ENCODE measurements at places on chromosomes 4 and X.

- no peak for DNase-seq
These were observed 204.8 kb upstream of the LDB2 start for GRCh38 chr4:17103231-17103630.

DNA sequence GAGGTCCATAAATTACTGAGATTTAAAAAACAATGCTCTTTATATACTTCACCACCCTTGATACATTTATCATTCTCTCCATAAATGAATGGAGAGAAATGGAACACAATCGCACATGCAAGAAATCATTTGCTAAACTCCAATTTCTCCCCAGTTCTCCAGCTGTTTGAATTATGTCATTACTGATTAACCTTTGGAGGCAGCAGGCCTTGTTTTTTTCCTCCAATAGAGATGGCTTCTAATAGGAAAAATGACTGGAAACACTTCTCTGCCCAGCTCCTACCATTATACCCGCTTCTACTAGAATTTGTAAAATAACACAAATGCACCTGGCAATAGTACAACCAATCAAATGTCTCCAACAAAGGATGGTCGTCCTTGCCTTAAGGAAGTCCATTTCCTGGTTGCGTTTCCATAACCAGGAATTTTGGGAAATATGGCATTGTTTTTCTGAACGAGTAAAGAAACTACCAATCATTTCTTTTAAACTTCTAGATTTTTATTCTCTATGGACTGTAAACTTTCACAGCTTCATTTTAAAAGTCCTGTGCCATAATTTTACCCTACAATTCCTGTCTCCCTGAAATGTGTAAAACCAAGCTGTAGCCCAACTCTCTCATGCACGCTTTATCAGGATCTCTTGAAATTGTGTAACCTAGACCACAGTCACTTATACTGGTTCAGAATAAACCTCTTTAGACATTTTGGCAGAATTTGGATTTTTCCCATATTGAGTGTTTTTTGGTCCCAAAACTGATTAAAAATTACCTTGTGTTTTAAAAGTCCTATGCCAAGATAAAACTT is 60.1 kb downstream of the APBB2 start:
- no peak for DNase-seq

- DNase-seq = no peak
These were observed 357.2 kb upstream of the GATB start for GRCh38 chr4:152117933-152118507.

DNA sequence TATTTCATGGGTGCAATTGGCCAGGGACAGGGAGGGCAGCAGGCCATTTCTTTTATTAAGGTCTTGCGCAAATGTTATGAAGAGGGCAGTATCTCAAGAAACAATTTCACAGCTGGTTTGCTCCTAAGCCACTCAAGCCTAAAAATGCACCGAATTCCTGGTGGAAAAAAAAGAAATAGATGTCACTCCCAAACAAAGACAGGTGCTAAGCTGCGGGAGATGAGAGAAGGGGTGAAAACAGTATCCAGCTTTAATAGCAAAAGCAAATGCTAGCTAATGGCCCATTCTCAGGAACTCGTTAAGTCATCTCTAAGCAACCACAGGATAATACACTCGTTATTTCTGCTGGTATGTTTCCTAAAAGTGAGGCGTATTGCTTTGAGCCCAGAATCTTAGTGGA is 116.4 kb downstream of the ARX start:
- no peak for DNase-seq

DNA sequence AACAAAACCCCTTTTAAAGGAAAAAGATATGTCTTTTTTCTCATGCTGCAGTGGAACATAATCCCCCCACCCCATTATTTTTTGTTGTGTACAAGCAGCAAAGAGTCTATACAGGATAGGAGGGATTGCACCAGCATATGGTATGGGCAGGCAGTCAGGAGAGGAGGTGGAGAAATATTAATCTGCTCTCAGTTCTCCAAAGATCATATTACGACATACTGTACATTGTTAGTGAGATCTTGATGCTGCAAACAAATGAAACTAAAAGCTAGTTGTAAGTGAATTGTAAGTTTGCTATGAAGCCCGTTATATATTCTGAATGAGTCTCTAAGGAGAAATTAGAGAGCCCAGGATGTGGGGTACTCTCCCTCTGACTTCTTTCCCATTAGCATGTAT is 75.3 kb downstream of the RAPGEF2 start:
- no peak for DNase-seq

DNA sequence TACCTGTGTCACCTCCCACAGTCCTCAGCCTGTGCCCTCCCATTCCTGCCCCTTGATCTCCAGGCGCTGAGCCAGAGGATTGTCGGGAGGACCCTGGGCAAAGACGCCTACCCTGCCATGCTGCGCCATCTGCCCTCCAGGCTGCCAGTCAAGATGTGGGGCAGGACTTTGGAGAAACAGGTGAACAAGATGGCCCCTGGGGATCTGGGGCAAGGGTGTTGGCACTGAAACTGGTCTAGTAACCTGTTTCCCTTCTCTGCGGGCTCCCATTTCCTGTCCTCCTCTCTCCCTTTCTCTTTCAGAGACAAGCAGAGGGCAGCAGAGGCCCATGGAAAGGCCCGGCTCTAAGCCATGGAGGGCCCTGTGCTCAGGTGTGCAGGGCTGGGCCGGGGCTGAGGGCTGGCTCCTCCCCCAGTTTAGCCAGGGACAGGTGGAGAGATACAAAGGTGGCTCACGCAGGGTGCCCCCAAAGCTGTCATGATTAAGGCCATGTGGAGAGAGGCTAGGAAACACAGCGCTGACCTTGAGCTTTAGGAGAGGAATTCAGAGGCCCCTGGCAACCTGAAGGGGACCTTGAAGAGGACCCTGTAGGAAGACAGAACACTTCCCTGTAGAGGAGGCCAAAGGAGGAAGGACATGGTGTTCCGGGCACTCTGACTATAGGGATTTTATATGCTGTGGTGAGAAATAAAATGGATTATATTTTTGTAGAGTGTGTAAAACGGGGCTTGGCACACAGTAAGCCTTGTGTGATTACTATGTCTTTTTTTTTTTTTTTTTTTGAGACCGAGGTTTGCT is at the start of gene GLOD5:
Gene GLOD5, plus strand, starts transcription at position 74 of the 798 bp plus-strand sequence. Its CDS starts 44 bp downstream, at position 118.
- no peak for DNase-seq

GRCh38 chrX:20197641-20198210 is 56.1 kb upstream of the EIF1AX start:
- no peak for DNase-seq

GRCh38 chr4:106022454-106022853 is 127.2 kb downstream of the NPNT start:
- no peak for DNase-seq

DNA sequence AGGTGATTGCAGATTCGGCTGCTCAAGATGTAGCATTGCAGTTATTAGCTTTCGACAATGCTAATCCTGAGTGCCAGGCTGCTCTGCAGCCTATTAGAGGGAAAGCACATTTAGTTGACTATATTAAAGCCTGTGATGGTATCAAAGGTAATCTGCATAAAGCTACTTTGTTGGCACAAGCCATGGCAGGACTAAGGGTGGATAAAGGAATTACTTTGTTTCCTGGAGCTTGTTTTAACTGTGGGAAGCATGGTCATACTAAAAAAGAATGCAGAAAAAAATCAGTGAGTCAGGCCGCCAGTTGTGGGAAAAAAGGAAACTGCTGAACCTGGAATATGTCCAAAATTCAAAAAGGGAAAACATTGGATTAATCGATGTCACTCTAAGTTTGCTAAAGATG is 154.9 kb upstream of the TECRL start:
- DNase-seq = no peak

GRCh38 chrX:38968344-38969216 is 167.3 kb downstream of the MID1IP1 start:
- no peak for DNase-seq

DNA sequence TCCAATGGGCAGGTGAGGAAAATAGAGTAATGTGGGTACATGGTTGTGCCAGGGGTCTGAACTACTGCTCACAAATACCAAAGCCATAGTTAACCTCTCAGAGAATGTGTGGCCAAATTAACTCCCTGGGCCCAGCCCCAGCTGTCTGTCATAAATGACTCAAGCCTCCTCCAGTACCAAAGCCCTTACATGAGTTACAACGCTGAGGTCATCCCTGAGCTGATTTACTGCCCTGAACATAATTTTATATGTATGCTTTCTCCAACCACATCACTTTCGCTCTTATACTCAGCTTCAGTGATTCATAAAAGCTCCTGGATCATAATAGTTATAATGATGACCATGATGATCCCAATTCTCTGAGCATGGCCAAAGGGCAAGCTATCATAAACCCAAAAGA is 283.9 kb downstream of the NKX6-1 start:
- DNase-seq = no peak

GRCh38 chr4:12911750-12912358 is 572.3 kb downstream of the RAB28 start:
- no peak for DNase-seq

DNA sequence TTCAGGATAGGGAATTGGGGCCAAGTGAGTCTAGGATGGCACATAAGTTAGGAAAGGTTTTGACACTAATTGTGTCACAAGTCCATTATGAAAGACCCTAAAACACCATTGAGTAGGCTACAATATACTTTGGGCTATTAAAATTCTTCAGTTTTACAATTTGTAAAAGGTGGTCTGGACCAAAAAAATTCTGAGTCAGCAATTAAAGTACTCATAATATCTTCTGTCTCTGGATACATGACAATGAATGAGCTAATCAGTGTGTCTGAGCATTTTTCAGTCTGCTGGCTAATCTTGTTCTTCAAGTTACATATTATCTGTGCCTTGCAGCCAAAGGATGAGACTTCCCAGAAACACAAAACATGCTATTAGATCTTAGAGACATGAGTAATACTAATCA is 14.3 kb downstream of the ARMCX1 start:
- no peak for DNase-seq

- peak; percentile 5 for DNase-seq
These were observed at the start of gene NUDT11 for GRCh38 chrX:51496501-51497291. Gene NUDT11, minus strand, starts transcription at chrX:51496592. Its CDS starts 148 bp downstream, at chrX:51496444.

- DNase-seq = no peak
These were observed 10.1 kb downstream of the PSAPL1 start for GRCh38 chr4:7424553-7425111.

DNA sequence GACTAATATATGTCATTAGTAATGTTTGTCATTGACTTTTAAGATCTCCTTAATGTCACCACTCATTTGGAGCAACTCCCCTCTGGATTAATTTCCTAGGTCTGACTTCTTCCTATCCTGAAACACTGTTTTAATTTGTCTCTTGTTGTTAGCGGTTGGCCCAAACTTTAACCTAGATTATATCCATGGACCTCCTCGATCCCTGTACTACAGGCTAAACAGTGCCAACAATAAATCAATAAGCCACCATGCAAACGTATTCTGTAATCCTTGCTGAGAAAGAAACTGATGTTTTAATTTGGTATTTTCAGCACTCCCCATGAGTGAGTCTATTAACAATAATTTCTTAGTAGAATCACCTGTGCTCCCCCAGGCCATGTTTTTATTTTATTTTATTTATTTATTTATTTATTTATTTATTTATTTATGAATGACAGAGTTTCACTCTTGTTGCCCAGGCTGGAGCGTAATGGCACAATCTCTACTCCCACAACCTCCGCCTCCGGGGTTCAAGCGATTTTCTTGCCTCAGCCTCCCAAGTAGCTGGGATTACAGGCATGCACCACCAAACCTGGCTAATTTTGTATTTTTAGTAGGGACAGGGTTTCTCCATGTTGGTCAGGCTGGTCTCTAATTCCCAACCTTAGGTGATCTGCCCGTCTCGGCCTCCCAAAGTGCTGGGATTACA is 204.1 kb downstream of the IL15 start:
- no peak for DNase-seq

DNA sequence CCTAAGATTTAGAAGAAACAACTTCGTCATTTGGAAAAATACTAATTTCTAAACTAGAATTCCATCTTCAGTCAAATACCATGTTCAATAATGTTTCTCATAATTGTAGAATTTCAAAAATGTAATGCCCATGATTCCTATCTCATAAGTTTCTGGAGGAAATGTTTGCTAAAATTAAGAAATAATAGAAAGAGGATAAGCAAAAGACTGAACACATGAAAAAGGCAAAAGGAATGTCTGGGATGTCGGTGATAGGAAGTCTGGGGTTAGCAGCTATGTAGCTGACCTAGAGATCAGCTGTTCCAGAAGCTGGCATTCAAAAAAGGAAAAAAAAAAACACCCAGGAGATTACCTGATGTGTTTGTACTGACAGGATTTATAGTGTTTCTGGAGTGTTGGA is 18.9 kb upstream of the PCDH10 start:
- no peak for DNase-seq

DNA sequence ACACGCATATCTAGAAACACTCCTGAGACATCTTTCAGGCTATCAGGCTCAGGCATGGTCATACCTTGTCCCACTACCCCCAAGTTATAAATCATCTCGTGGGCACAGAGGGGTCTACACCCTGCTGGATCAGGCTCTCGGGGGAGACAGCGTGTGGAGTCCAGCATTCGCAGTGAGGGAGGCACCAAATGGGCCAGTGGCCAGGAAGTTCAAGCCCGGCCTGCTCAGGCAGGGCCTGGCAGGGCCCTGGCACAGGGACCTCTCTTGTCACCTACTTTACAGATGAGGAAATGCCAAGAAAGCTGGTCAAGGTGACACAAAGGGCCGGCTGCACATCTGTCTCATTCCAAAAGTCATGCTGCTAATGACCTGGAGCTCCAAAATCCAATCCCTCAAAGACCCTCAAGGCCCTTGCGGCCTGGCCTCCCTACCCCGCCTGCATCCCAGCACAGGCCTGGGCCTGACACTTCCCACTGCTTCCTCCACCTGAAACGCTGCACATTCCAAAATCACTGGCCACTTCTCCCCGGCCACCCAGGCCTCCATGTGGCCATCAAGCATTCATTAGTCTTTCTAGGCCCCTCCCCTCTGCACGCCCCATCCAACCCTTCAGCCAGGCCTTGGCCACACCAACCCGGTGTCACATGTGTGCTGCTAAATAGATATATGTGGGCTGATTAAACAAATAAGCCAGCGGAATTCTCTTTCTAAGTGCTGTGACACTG is 35.6 kb downstream of the ACOX3 start:
- no peak for DNase-seq

DNA sequence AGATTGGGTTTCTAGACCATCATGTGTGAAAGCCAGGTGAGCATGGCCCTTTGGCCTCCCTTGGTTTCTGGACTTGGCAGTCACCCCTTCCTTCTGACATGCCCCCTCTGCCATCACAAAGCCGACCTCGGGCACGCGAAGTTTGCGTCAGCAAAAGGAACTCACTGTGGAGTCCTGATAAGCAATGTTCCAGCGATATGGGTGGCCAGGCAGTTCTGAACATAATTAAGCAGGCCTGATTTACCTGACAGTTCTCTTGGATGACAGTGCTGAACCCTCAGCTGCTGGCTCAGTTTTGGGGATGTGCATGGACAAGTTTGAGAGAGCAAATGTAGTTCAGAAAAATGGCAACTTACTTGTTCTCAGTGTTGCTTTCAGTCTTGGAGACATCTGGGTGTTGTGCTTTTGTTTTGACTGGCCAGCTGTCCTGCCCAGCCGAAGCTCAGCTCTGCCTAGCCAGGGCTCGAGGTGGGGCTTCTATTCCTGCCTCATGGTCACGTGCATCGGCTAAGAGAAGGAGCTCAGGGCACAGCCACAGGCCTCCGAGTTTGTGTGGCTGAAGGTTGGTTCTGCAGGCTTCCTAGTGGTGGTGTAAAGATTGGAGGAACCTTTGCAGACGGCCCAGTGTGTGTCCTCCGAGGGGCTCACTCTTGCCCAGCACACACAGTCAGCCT is 78.3 kb downstream of the CLDN34 start:
- no peak for DNase-seq

All from T-helper 9 cell (primary cell).